Activated CD4-positive, alpha-beta T cell treated with anti-CD3 and anti-CD28 coated beads, Interleukin-2, amount 50 U/mL, for 24 hours (primary cell): ENCODE measurements at places on chromosomes 5 and 9.

DNA sequence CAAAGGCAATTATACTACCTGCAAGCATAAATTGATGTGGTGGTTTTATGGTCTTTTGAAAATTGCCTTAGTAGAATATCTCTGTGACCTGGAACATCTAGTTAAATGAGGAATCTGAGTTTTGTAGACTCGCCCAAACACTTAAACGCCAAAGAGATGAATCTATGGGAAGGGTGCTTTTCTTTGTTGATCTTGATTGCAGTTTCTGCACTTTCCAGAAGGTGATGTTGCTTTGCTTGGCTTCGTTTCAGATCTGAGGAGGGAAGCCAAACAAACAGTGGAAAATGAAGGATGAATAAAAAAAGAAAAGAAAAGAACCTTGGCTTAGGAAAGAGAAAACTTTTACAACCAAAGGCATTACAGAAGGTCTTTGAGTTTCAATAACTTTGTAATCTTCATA, 1021.2 kb downstream of the NR2F1-AS1 start:
- DNase-seq, result no peak

DNA sequence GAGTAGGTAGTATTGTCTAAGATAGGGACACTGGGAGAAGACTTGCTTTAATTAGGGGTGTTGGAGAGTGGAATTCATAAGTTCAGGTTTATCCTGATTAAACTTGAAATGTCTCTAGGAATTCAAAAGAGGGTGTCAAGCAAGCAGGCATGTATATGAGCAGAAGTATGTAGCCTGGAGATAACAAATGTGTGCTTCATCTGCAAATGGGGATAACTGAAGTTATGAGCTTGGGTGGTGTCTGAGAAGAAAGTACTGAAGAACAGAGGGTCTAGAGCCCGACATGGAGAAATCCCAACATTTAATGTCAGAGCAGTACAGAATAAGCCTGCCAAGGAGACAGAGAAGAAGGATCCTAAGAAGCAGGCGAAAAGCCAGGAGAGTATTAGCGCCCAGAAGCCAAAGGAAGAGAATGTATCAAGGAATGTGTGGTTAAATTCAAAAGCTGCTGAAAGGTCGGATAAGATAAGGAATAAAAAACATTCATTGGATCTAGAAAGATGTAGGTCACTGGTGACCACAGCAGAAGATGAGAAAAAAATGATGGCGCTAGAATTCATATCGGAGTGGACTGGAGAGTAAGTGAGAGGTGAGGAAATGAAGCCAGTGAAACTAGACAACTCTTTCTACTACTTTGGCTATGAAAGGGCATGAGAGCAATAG, 401.5 kb upstream of the PIK3R1 start:
- DNase-seq, result no peak

- DNase-seq, result no peak
These were observed 524 bp downstream of the FUBP3 start for GRCh38 chr9:130579738-130580463.

- no peak for DNase-seq
These were observed 207.5 kb downstream of the CHSY3 start for GRCh38 chr5:130111746-130112145.

DNA sequence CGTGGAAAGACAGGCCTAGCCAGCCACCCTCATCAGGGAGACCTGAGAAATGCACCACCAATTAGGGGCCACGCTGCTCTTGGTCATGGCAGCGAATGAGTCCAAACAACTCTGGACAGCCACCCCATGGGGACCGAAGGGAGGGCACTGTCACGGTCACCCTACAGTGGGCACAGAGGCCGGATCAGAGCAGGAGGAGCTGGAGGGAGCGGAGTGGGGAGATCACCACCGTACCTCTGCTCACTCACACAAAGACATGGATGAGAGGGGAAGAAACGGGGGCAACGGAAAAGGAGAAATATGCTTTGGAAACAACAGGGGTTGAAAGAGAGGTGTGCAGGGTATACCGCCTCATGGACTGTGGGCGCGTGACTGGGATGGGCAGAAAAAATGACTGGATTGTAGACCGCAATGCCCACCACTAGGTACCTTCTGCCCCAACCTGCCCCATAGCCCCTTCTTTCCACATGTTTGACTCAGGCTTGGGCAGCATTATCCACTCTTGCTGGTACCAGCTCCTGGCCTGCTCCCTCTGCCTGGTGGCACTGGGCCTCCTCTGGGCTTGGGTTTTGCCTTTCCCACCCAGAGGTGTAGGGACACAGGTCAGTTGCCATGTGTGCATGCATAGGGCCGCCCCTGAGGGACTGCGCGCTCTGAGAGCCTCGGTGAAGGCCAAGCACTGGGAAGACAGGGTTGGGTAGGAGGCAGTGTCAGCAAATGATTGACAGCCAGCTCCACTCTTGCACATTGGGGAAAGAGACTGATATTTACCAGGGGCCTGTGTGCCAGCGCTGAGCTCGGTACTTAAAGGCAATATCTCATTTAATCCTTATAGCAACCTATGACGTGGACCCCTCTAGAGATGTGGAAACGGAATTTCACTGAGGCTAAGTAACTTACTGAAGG, 76.6 kb downstream of the CRB2 start:
- DNase-seq, result no peak

DNA sequence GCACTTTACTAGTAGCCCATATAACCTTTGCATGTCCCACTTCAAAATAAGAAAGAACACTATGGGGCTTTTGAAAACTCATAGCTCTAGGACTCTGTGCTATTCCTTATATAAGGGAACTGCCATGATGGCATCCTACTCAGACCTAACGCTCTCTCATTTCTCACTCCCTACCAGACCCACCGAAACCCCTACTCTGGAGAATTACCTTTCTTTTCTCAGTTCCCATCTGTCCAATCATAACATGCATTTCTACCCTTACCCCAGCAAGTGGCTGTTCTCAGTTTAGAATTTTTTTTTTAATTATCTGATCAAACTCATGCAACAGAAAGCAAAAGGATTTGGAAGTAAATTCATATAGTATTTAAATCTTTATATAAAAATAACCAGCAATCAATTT, 27.3 kb downstream of the CARNMT1 start:
- no peak for DNase-seq

GRCh38 chr5:119321569-119322311, 34.1 kb upstream of the TNFAIP8 start:
- DNase-seq, result no peak

DNA sequence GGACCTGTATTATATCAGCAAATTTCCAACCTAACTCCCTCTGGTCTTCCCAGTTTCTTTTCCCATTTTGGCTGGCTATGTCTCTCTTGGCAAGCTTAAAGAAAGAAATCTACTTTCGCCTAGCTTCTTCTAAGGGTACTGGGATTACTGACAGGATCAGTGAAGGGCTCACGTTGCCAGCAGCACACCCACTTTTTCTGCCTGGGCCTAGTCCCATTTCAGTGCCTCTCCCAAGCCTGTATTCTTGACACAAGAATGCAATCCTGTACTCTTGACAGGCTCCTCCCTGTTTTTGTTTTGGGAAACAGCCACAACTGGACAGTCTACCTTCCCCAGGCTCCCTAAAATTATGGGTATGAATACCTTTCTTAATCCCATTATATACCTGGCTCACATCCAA, 170.5 kb downstream of the EPB41L4A start:
- DNase-seq, result no peak

- DNase-seq, result no peak
These were observed at the start of gene SHISAL2B for GRCh38 chr5:64690417-64691151. SHISAL2B (plus strand) TSS chr5:64690503; CDS start chr5:64690624, 121 bp downstream.

- no peak for DNase-seq
These were observed 7.5 kb downstream of the RPS14 start for GRCh38 chr5:150441813-150442698.

GRCh38 chr5:40491644-40492043, 188.1 kb upstream of the PTGER4 start:
- DNase-seq, result no peak

DNA sequence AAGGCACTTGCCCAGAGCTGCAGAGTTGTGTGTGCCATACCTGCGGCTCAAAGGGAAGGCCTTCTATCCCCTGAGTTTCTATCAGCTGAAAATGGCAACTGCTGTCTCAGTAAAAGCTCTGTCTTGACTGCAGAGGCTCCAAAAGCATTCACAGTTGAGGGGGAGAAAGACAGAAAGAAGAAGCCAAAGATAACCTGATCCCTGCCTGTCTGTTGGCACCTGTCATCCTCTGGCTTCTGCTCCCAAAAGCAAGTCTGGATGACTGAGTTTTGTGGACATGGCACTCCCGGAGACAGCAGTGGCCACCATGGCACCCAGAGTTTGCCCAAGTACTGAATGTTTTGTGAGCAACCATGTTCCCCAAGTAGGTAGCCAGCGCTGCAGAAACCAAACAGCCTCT, 176.6 kb downstream of the NR3C1 start:
- no peak for DNase-seq

GRCh38 chr5:125668884-125669283, 754.3 kb upstream of the GRAMD2B start:
- no peak for DNase-seq

GRCh38 chr5:145936401-145937131, at the start of gene SH3RF2:
SH3RF2 (plus strand) TSS chr5:145936578; CDS start chr5:145937929, 1,351 bp downstream.
- no peak for DNase-seq

- DNase-seq, result no peak
These were observed at the start of gene IFNW1 for GRCh38 chr9:21141427-21141882. IFNW1 (minus strand) TSS chr9:21141832; CDS start chr9:21141570, 262 bp downstream.

- no peak for DNase-seq
These were observed 649 bp upstream of the GLE1 start for GRCh38 chr9:128503870-128504269.
